ENCODE measurements at places on chromosomes 11 and 22.

- DNase-seq: no peak
Measured at GRCh38 chr11:111910676-111911562, 651 bp downstream of the CRYAB start.

DNA sequence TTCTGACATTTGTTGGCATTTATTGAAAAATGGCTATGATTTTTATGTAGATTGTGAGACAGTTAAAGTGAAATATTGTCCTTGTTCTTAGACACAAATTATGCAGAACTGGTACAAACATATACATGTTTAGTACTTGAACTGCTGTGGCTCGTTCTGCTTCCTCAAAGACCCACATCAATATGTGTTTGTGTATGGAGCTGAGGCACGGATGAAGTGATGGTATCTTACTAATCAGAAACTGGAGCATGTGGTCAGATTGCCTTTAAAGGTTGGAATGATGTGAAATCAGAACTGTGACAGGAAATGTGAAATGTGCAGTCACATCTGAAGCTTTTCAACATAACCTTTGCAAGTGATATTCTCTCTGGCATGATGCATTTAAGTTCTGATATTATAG is 130.4 kb downstream of the NAV2 start:
- no peak for DNase-seq

DNA sequence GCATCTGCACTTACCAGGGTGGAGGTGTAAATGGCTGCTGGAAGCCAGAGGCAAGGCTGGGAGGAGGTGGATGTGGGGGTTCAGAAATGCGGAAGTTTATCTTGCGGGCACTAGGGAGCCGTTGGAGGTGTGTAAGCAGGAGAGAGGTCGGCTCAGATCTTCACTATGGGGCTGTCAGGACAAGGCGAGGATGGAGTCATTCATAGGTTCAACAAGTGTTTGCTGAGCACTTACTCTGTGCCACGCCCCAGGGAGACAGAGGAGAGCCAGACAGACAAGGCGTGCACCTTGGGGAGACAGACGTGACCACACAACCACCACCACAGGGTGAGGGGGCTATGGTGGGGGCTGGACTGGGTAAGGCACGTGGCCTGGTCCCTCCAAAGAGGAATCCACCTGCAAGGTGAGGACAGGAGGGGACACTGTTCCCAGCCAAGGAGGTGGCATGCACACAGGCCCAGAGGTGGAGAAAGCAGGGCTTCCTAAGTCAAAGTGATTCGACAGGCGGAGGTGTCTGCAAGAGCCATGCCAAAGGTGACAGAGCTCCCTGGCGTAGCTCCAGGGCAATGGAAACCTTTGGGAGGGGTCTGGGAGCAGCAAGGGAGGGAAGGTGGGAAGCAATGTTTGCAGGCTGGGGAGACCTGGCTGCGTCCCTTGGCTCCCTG is 30.8 kb upstream of the TCF20 start:
- DNase-seq: no peak

- DNase-seq: no peak
Measured at GRCh38 chr11:43578346-43579170, 102.0 kb upstream of the HSD17B12 start.

- no peak for DNase-seq
Measured at GRCh38 chr11:72114570-72114969, 2.1 kb upstream of the ANAPC15 start.

DNA sequence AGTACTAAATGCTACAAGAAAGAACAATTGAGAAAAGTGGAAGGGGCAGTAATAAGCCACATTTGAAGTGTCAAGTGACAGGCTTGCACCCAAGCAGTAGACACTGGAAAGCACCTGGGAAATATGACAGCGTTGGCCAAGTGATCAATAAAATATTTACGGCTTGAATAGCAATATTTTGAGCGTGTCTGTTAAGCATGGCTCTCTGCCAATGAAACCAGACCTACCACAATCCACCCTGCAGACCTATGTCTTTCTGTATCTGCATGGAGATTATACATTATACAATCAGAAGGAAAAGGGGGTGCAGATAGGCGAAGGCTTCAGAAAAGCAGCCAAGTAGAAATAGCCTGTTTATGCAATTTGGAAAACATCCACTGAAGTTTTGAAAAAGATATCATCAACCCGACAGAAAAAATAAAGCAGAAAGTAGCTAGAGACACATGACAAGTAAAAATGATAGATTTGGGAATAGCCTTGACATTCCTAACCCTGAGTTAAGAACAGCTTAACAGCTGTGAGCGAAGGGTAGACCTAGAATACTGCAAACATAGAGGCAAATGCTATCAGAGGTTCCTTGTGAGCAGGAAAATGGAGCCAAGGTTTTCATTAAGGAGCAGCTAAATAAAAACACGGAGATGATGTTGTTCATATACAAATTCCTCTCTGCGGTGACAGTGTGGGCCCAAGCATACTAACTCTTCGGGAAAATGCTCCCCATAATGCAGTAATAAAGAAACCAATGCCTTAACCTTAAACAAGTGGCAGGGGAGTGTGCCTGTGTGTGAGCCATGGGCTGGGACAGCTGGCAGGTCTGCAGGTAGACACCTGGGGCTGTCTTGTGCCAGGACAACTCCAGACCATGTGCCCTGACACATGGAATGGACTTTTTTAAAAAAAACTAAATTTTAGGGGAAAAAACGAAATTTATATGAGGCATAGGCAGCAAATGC is 71.3 kb downstream of the ETS1 start:
- no peak for DNase-seq

Data from activated T-cell treated with anti-CD3 and anti-CD28 coated beads for 4 hours (primary cell).